M059J (cell line): ENCODE measurements at places on chromosomes 4 and X.
A peak's percentile ranks its signal among the peaks of the same experiment; 100 is the strongest.

GRCh38 chr4:24482871-24483270 lies 101.5 kb downstream of the DHX15 start:
- DNase-seq, result peak; percentile 23

- DNase-seq, result no peak
Observed at GRCh38 chr4:147846318-147847155, 114.6 kb downstream of the ARHGAP10 start.

- DNase-seq, result no peak
Observed at GRCh38 chr4:19372390-19372789, 879.3 kb upstream of the SLIT2 start.

DNA sequence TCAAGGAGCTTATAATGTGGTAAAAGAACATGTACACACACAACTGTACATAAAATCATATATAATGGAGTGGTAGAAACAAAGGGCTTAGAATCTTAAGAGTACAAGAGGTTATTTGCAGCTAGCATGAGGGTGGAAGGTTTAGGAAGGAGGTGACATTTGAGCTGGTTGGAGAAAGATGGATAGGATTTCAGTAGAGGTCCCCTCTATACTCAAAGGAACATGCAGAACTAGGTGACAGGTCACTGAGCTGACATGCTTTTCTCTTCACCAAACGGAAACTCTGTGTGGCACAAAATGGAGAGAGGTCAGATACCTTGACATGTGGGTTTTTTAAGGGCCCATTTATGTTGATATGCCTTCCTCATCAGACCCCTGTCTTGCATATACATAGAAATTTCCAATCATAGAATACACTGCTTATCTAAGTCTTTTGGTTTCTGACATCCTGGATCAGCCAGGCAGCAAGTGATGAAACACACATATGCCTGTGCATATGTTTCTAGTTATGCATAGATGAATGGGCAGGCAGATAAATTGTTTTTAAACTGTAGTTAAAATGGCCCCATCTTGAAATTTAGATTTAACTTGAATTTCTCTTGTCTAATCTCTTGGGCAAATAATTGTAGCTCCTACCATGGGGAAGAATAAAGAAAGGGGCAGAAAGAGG lies 29.3 kb downstream of the CLCN5 start:
- DNase-seq, result no peak

DNA sequence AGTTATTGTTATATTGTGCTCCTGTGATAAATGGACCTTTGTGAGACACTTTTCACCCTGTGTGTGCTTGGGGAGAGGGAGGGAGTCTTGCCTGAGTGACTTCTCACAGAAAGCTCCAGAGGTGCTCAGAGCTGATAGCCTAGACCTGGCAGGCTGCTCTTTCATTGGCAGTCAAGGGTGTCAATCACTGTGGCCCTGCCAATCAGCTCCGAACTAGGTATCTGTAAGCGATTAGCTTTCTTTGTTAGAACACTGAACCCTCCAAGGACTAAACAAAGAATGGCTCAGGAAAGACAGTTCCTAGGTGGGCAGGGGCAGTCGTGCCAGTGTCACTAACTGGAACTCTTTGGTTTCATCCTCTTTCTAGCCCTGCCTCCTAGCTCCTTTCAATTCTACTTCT lies 2.7 kb upstream of the NALF2 start:
- DNase-seq, result no peak

DNA sequence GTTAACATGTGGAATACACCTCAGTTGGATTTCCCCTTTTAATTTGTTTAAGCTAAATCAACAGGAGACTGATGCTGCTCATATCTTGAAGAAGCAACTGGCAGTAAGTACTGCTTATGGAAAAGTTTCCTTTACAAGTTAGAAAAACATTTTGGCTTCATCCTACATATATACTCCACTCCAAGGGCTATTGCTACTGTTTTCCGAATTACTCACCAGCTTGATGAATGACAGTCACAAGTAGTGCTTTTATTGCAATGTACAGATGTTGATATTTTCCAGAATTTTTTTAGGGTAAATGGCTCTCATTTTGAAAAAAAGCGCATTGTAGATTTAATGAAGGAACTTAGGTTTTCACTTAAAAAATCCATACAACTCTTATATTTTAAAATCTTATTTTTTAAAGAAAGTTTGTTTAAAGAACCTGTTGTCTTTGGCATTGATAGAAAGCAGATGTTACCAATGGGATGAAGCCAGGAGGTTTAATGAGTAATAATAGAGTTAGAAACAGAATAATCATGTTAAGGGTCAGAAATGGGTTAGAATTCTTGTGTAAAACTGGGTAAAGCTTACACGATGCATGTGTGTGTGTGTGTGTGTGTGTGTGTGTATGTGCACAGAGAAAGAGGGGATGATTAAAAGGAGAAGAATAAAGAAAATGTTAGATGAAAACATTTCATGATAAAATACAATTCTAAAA lies 272.9 kb downstream of the CFAP299 start:
- DNase-seq, result no peak

DNA sequence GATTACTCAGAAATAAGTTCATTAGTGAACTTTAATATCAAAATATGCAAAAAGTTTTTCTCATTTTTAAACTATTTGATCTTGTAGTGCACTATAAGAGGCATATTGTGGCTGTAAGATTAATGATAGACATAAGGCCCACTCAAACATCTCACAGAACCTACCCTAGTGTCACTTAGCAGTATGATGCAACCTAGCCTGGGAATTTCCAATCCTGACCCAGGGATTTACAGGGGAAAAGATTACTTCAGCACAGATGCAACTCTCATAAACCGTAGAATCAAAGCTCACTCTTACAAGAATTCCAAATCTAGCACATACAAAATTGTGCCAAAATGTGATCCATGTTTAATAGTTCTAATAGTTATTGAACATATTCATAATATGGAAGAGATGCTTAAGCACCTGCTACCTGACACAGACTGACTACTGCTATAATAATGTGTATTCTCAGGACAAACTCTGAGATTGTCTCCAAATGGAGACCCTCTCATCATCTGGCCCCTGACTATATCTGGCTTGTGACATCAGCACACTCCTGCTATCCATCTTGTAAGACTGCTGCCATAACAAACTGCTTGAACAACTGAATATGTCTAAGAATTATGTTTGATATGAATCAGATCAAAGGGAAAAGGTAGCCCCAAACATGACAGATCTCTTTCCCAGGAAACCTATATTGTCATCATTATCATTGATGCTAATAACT lies 271.9 kb downstream of the PABPC4L start:
- no peak for DNase-seq

DNA sequence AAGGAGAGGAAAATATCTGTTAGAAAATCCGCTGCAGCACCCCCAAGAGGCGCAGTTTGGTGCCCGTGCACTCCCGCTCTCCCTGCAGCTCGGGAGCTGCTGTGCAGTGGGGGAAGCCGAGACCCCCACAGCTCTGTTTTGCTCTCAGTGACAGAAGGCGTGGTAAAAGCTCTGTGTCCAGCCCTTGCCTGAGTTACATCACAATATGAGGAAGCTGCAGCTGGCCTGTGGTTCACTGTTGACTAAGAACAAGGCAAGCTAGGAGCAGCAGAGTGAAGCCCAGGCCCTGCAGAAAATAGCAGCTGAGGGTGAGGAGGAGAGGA lies 88.5 kb upstream of the ADRA2C start:
- DNase-seq, result no peak

- DNase-seq, result peak; percentile 77
Observed at GRCh38 chr4:79913581-79913980, 159.4 kb downstream of the ANTXR2 start.

DNA sequence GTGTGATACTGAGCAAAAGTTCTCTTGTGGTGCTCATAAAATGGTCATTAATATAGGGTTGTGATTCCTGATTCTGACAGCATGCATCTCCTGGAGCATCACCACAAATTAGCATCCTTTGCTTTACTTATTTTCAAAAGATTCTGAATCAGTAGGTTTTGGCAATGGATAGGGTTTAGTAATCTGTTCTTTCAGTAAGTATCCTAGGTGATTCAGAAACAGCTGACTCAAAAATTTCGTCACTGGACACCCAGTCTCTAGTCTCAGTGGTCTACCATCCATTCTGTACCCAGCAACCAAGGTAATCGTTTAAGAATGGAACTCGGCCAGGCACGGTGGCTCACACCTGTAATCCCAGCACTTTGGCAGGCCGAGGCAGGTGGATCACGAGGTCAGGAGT lies 4.1 kb downstream of the CBLL2 start:
- DNase-seq, result peak; percentile 3

DNA sequence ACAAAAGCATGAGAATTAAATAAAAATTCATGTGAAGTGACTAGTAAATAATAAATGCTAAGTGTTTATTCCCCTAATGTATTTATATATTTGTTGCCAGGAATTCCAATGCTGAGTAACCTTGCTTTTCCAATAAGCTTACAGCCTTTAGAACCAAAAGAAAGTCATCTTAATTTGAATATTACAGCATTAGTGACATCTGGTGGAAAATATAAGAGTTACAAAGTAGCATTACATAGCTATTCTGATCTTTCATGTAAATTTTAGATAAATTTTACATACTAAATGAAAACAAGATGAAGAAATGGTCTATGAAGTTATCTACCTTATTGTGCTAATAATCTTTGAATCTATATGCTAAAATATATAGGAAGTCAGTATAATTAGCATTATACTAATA lies 10.4 kb downstream of the MAD2L1 start:
- peak; percentile 40 for DNase-seq

- DNase-seq, result no peak
Observed at GRCh38 chr4:138843616-138844015, 172.0 kb upstream of the NOCT start.

DNA sequence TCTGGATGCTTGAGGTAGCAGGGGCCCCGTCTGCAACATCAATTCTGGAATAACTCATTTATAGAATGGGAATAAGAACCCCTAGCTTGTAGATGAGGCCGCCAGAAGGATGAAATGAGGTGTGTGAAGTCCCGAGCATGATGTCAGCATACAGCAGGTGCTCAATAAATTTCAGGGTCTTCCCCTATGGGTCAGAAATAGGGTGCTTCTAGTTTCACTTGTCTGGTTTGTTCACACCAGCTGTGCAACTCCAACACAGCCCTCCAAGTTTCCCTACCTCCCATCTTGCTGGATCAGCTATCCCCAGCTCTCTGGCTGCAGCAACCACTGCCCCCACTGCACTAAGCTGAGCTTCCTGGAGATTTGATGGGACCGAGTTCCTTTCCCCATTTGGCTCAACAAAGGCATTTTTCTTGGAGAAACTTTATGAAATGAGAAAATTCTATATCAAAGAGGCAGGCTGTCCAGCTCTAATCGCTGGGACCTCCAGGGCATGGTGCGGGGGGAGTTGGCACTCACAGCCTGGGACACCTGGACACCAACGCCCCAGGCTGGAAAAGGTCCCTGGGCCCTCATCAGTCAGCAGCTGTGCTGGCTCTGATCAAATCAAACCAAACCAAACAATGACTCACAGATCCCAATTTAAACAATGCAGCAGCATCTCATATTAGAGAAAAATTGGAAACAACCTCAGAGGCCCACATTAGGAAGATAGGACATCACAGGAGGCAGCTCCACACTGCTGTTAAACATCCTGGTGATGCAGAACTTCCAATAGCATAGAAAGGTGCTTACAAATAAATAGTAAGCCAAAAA lies 13.3 kb downstream of the SLC2A9 start:
- peak; percentile 52 for DNase-seq

GRCh38 chr4:76012388-76012801 lies 5.1 kb upstream of the CXCL9 start:
- DNase-seq, result no peak

DNA sequence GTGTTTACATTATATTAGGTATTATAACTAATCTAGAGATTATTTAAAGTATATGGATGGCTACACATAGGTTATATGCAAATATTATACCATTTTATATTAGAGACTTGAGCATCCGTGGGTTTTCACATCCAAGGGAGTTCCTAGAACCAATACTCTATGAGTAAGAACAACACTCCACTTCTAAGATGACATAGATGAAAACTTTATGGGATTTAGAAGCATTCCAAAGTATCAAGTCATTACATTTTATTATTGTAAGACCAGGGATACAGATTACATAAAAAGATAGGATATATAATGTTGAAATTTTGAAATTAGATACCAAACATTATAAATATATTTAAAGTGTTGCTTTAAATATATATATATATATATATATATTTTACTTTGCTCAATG lies 207.0 kb downstream of the NAP1L3 start:
- DNase-seq, result no peak

GRCh38 chrX:120015145-120016067 lies 62.1 kb downstream of the RHOXF2B start:
- DNase-seq, result no peak

DNA sequence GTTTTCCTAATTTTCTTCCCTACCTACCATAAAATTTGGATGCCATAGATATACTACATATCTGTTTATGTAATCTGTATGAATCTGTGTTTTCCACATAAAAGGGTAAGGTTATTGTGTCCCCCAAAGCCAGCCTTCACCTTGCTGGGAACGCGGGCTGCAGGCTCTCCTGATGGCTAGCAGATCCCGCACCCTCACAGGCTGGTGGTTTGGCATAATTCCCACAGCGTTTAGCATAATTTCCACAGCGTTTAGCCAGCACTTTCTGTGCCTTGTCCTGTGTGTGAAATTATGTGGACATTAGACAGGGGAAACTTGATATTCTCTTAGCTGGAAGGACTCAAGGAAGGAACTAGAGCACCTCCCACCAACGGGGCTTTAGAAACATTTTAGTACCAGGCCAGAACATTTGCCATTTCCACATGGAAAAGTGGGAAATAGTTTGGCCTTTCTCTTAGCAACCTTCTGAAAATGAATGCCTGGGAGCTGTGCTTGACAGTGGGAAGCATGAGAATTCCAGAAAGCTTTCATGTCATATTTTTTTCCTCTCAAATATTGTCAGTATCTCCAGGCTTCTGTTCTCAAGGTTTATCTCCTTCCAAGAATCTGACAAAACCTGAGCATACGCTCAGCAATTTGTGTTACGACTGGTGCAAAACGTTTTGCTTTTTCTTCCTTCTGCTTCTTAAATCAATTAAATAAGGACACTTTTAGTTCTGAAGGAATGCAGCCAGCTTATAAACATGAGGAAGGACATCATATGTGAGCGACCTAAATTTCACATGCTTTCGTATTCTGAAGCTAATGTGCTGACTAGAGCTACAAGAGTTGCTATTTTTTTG lies 67.9 kb downstream of the STK32B start:
- DNase-seq, result peak; percentile 26

DNA sequence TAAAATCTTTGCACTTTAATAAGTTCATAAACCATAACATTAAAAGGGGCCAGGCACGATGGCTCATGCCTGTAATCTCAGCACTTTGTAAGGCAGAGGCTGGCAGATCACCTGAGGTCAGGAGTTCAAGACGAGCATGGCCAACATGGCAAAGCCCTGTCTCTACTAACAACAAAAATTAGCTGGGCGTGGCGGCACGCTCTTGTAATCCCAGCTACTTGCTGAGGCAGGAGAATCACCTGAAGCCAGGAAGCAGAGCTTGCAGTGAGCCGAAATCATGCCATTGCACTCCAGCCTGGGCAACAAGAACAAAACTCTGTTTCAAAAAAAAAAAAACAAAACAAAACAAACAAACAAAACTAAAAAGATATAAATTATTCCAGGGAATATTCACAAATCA lies 595.2 kb upstream of the LCORL start:
- DNase-seq, result no peak

DNA sequence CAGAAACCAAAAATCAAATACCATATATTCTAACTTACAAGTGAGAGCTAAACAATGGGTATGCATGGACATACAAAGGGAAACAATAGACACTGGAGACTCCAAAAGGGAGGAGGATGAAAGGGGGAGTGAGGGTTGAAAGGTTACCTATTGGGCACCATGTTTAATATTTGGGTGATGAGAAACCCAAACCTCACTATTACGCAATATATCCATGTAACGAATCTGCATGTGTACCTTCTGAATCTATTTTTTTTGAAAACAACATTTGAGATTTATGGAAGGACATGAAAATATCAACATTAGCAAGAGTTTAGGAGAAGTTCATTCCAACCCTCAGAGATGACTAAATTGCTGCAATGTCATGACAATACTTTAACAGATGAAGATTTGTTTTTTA lies 586.1 kb downstream of the GBA3 start:
- DNase-seq, result no peak
